Hepatic stellate cell (primary cell): ENCODE measurements at places on chromosomes 7 and 10.

DNA sequence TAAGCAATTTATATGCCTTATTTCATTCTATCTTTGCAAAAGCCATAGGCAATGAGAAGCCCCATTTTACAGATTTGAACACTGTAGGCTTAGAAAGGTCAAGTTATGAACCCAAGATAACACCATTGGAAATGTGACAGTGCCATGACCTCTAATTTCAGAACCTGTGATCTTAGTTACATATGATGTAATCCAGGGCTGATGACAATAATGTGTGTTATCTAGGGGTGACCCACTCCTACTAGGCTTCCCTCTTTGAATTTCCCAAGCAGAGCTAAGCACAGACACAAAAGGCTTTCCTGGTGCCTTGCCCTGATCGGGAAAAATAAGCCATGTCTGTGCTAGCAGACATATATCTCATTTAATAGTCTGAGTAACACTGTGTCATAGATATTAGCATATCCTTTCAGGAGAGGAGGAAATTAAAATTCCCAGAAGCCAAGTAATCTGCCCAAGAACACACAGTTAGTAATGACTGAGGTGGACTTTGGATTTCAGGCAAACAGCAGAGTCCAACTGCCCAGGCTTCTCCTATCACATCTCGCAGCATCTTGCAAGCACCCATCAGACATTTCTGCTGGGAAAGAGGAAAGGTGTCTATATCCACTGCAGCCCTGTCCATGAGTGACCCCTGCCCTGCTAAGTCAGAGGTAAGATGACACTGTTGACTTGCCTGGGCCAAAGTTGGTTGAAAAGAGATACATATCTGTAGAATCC lies 2.8 kb upstream of the TECTB start:
- DNase-seq, result no peak

GRCh38 chr7:131540491-131541162 lies 15.8 kb downstream of the PODXL start:
- DNase-seq, result no peak

DNA sequence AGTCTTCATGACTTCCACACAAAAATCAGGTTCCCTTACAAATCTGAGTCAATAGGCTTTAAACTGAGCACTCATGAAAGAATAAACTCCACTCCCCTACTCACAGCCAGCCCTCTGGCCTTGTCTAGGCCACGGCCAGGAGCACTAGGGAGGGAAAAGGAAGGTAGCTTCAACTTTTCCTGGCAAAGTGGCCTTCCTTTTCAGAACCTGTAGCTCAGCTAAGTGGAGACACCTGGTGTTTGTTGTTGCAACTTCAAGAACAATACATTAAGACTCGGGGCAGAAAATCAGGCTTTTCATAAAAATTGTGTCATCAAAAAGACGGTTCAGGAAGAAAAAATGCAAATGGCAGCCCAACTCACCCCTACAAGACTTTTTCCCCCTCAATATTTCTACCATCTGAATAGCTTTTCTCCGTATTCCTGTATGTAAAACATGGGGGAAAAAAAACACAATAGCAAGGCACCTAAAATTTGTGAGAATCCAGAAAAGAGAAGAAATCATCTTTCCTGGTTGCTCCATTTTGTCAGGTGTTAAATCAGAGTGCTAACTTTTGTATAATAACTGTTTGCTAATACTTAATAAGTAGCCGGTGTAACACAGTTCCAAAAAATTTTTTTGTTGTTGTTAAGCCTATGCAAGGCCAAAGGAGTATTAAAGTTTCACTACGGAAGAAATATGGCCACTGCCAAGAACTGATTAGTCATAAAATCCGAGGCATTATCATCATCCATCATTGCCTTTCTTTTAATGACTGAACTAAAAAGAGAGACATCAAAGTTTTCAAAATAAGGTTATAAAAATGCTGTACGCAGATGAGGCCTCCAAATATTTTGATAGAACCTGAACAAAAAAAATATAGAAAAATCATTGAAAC lies 66.2 kb upstream of the ARID5B start:
- no peak for DNase-seq

DNA sequence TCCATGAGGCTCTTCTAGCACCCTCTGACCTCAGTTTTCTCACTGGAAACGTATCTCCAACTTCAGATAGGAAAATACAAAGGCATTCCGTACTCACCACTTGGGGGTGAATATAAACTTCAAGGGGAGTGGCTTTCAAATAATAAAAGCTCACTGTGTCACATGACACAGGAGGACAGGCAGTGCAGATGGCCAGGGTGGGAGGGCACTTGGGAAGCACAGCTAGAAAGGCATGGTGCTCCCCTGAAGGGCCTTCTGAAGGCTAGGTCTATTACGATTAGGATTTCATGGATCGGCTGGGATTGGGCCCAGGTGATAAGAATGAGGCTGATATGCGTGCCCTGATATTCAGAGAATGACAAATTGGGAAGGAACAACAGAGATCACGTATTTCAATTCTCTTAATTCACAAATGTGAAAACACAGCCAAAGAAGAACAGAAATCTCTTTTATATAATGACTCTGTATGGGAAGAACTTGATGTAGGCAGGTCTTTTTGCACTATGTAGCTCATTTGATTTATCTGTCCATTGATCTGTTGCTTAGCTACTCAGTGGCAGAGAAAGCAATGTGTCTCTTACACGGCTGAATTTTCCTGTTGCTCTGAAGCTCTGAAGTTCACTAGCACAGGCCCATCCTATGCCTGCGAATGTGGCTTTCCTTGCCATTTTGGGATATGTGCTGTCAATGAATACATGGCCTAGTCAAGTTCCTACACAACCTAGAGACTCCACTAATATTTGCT lies 83.0 kb downstream of the BEND7 start:
- no peak for DNase-seq

- DNase-seq, result no peak
Measured at GRCh38 chr7:101195884-101196283, 5.0 kb downstream of the MOGAT3 start.

GRCh38 chr10:93852476-93853095 lies 41.2 kb upstream of the SLC35G1 start:
- no peak for DNase-seq

GRCh38 chr10:110775020-110775375 lies 96.7 kb upstream of the PDCD4 start:
- no peak for DNase-seq

DNA sequence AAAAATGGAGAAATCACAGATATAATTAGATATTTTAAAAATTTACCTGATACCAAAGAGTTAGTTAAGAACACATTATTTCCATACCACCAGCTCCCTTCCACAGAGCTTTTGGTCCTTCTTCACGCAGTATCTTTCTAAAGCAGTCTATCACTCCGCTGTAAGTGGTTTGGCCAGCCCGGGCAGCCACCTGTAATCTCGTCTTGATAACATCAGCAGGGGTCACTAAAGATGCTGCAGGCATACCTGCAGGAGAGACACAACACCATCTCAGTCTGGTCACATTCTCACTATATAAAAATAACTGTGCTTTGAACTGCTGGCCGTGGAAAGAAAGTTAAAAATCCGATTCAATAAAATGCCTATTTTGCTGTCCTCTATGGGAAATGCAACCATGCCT lies 200.1 kb downstream of the SLC25A13 start:
- DNase-seq, result no peak

DNA sequence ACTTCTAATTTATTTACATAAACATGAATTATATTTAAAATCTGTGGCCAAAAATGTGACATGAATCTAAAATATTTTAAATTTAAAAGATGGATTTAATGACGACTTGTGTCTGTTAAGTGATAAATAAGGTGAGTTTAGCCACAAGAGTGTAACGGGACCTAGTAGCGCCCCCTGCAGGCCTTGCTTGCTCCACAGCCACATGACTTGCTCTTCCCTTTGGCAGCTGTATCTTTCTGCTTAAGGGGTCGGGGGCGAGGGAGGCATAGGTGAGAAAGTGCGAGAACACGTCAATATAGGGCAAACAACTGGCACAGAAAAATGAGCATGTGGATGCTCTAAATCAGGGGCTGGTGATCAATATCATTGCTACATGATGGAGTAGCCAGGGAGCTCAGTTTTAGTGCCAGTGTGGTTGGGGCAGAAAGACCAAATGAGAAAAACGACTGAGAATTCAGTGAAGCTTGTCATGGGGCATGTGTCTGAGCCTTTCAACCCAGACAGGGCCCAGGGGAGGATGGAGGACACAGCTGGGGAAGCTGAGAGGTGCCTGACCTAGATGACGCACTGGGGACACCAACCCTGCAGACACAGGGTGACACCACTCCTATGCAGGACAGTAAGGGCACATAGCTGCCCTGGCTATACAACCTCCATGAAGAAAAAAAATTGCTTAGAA lies 49.8 kb downstream of the PAXIP1 start:
- peak; percentile 19 for DNase-seq

GRCh38 chr10:71084818-71085126 lies 127.6 kb upstream of the UNC5B start:
- DNase-seq, result peak; percentile 1

DNA sequence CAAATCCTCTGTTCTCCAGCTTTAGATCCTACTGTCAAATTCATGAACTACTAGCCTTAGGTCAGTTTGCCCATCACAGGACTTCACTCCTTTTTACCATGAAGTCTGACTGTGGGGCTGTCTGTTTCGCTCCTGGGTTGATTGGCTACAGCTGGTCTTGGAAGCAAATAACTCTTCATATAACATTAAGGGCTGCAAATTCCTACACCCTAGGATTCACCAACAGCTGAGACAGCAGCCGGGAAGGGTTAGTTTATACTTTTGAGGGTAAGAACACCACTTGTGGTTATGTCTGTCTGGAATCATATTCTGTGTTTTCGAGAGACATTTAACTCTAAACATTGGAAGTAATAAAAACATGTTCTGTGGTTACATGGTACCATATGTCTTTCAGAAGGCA lies 55.9 kb upstream of the KIAA1217 start:
- DNase-seq, result no peak

- DNase-seq, result no peak
Measured at GRCh38 chr7:107700570-107700969, 39.9 kb downstream of the SLC26A4 start.

DNA sequence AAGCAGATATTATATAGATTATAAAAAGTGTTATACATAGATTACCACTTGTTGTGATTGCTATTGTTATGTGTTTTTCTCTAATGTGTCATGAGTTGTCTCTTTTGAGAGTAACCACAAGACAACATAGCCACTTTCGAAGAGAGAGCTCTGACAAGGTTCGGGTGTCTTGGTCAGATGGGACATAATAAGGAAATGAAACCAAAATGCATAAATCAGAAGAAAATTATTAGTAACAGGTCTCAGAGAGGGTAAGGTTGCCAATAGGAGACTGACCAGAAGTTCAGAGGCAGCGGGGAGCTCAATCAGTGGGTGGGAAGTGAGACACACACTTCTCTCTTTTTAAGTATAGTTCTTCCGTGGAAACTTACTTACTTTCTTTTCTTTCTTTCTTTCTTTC lies 639.2 kb upstream of the POT1 start:
- no peak for DNase-seq

GRCh38 chr10:21159669-21160068 lies 262.6 kb upstream of the NEBL start:
- DNase-seq, result no peak

GRCh38 chr10:32367793-32368453 lies 21.0 kb upstream of the EPC1 start:
- DNase-seq, result peak; percentile 31

DNA sequence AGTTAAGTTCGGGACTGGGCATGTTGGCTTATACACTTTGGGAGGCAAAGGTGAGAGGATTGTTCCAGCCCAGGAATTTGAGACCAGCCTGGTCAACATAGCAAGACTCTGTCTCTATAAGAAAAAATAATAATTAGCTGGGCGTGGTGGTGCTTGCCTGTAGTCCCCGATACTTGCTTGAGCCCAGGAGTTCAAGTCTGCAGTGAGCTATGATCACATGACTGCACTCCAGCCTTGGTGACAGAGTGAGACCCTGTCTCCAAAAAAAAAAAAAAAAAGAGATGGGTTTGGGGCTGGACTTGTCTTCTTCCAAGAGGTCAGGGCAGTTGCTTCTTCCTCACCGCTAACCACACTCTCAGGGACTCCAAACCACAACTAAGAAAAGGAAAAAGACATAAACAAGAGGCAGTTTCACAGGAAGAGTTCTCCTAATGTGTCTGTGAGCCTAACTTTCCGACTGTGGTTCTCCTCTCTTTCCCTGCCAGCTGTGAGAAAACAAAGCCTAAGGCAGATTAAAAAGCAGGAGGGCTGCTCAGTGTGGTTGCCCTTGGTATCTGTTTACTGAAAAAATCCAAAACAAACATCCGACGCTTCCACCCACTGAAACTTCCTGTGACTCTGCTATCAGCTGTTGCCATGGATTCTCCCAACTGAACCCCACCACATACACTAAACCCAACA lies 2.4 kb upstream of the SERPINE1 start:
- peak; percentile 73 for DNase-seq

DNA sequence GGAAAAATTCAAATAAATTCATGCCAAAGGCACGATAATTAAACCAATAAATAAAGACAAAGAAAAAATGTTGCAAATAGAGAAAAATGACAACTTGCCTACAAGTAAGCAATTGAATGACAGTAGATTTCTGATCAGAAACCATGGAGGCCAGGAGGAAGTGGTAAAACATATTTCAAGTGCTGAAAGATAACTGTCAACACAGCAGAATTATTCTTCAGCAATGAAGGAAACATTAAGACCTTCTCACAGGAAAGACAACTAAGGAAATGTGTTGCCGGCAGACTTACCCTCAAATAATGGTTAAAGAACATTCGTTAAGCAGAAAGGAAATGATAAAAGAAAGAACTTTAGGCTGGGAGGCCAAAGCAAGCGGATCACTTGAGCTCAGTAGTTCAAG lies 30.4 kb downstream of the RUNDC3B start:
- DNase-seq, result no peak

DNA sequence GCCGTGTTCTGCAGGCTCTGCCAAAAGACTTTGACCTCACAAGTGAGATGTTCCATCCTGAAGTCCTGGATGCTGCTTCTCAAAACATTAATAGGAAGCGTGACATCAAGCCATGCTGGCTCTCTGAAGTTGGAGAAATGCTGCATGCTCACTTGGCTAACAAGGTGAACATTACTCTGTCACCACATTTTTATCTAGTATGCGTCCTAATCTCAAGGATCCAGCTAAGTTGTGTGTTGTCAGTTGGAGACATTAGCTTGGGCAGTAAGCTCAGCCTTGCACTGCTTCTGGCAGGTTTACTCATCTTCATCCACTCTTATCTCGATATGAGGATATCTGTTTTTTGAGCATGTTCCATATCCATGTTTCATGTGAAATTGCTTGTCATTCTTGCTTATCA lies 165.2 kb downstream of the SDK1 start:
- no peak for DNase-seq

- no peak for DNase-seq
Measured at GRCh38 chr7:150751702-150752101, 14.5 kb downstream of the GIMAP5 start.

- DNase-seq, result no peak
Measured at GRCh38 chr7:78399033-78399769, 600.6 kb downstream of the PHTF2 start.

- no peak for DNase-seq
Measured at GRCh38 chr10:5469353-5470061, 29.9 kb downstream of the CALML5 start.

- no peak for DNase-seq
Measured at GRCh38 chr7:29066641-29067040, 79.7 kb downstream of the CPVL start.
